Activated naive CD4-positive, alpha-beta T cell (primary cell): ENCODE measurements at places on chromosomes 6 and 20.
A peak's percentile ranks its signal among the peaks of the same experiment; 100 is the strongest.

DNA sequence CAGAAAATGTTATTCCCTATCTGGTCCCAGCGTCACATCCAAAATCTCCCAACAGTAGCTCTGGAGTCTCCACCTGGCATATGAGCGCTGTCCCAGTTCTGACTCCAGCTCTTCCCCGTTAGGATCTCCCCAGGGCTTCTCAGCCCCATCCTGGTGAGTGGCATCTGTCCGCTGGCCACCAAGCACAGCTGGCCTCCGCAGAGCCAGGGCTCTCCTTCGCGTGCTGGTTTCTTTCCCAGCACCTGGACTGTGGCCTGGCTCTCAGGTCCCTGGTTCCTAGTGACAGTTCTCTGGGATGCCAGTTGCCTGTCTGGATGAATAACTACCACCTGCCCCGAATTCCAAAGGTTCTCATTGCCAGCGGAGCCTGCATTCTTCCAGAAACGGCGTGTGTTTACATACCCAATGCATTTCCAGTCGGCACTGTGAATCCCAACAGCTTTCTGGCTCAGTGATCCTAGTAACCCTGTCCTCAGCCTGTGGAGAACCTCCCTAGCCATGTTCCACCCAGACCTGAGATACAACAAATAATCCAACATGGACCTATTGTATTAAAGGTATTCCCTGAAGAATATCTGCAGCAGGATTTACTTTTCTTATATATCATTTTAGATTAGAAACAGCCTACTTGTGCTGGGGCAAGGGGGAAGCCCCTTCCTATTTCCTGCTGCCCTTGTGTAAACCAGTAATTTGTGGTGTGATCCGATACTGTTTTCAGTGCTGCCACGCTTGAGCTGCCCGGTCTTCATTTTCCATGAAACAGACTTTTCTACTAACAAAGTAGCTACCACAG, 69.9 kb upstream of the PDE10A start:
- DNase-seq: no peak

DNA sequence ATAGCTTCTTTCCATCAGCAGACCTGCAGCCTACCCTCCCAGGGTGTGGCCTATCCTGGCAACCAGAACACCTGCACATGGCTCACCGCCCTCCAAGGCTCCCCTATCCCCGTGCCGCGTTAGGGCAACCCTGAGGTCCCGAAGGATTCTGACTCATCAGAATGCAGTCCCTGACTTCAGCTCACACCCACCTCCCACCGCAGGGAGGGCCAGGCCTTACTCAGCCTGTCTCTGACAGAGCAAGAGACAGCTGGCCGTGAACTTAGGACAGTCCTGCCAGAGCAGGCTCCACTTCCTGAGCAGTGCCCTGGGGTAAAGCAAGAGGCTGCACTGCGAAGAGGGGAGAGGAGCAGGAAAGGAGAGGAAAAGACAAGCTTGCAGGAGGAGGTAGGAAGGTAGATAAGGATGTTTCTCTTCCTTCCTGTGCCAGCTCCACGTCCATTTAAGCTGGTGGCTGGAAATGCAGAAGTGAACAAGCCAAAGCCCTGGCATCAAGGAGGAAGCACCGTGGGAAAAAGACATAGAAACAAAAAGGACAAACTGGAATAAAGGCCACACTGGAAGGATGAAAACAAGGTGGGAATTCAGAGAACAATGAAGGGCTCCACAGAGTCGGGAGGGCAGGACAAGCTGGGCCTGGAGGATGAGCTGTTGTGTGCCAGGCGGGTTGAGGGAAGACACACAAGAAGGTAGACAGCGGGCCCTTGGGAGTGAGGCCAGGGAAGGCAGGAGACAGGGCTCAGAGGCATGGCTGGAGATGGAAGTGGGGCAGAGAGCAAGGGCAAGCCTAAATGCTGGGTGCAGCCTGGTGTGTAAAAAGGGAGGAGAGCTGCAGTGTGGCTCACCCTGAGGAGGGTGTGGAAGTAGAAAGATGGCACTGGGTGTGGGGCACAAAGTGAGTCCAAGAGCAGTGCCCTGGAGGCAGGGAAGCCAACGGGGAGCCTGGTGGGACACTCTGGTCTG, 102.7 kb downstream of the SLC23A2 start:
- no peak for DNase-seq

- no peak for DNase-seq
These were observed 32.7 kb upstream of the MAP7 start for GRCh38 chr6:136582711-136583471.

DNA sequence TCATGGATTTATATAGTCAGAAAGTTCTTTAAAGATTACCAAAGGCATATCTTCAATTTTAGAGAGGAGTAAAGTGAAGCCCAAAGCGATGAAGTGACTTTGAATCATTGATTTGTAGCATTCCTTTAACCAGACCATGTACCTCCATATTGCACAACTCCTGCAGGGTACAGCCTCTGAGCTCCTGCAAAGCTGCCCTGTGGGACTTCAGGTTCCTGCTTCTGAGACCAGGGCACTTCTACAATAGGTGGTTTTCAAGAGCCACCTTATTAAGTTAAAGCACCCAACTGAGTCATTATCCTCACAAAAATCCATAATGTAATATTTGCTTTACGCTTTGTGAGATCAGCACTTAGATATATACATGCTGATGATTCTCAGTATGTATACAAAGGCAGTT, 270.7 kb upstream of the RGS17 start:
- no peak for DNase-seq

DNA sequence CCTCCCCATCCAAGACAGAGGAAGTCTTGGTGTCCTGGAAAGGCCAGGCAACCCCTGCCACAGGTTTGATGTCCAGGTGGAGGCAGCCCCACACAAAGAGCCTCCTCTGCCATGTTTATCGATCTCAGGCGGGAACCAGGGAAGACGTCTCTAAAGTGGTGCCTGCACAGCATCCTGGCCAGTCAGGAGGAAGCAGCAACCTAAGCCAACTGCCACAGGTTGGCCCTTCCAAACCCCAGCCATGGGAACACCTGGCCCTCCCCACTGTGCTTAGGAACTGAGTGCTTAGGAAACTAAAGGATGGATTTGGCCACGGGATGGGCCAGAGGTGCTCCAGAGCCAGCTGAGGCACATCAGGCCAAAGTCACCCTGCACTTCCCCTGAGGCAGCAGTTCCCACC, 56.9 kb downstream of the CSE1L start:
- DNase-seq: no peak

- no peak for DNase-seq
These were observed 10.1 kb downstream of the SMIM28 start for GRCh38 chr6:138387577-138388368.

DNA sequence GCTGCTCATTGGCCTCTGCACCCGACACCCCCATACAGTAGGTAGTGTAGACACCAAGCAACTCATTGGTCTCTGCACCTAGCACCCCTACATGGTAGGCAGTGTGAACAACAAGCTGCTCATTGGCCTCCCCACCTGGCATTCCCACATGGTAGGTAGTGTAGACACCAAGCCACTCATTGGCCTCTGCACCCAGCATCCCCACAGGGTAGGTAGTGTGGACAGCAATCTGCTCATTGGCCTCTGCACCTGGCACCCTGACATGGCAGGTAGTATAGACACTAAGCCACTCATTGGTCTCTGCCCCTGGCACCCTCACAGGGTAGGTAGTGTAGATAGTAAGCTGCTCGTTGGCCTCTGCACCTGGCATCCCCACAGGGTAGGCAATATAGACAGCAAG, 226.0 kb downstream of the SLC24A3 start:
- no peak for DNase-seq

DNA sequence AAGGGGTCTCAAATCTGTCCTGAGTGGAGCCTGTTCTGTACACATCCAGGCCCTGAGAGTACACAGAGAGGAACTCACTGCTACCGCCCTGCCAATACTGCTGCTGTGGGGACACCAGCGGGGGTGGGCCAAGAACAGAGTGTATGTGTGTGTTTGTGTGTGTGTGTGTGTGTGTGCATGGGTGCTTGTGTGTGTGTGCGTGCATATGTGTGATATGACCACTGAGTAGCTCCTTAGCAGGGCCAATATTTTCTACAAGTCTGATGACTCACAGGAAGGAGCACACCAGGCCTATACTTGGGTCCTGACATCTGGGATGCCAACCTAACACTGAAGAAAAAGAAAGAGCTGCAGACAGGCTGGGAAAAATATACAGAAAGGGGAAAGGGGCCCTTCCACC, 1.4 kb downstream of the RAET1E start:
- no peak for DNase-seq

DNA sequence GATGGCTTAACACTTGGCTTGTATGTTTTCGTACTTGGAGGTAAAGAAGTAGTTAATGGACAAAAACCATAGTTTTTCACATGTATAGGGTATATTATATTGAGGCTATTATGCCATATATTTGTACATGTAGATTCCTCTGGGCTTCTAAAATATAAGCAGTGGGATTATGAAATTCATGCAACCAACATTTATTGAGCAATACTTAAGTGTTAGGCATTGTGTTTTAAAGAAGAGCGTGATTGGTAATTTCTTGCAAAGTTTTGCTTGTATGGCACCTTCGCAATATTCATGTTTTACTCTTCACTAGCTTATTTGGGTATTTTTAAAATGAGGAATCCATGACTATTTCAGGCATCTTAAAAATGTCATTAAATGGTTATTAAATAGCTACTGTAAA, 2.5 kb downstream of the TULP4 start:
- DNase-seq: no peak

DNA sequence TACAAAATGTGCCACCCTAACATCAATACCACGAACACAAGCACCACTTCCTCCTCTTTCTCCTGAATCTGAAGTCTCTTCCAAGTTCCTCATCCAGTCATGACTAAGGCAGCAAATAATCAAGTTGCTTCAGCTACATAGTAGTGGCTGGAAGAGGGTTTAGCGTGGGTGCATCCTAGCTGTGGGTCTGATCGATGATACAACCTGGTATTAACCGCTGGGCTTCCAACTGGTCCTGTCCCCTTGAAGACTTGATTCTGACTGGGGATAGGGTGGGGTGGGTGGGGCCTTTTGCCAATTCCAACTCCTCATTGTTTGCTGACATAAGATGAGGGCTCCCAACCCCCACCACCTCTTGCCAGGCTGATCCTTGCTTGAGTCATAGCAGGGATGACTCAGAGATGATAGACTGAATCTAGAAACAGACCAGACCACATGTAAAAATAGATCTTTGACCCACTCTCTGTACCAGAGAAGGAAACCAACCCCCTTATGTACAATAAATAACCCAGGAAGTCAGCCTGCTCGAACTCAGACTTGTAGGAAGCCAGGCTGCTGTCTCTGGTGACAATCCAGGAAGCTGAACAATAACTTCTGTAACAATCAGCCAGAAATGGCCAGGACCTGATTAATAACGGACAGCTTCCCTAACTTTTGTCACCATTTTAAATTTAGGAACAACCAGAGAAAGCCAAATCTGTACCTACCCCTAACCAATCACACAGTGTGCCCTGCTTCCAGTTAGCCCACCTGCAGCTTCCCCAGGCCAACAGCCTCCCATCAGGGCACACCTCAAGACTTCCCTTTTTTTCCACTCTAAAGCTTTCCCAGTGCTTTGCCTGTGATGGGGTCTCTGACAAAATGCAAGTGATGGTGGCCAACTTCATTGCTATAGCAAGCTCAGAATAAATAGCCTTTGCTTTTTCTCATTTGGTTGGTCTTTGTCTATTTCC, 68.9 kb upstream of the FAM184A start:
- no peak for DNase-seq

- DNase-seq: no peak
These were observed 192.7 kb upstream of the PMEPA1 start for GRCh38 chr20:57902473-57902872.

- DNase-seq: no peak
These were observed 12.4 kb downstream of the GSTA4 start for GRCh38 chr6:52982680-52983079.

- no peak for DNase-seq
These were observed 86.0 kb upstream of the BHLHE23 start for GRCh38 chr20:63092660-63093215.

- DNase-seq: no peak
These were observed 59.2 kb upstream of the POU3F2 start for GRCh38 chr6:98775205-98775604.

DNA sequence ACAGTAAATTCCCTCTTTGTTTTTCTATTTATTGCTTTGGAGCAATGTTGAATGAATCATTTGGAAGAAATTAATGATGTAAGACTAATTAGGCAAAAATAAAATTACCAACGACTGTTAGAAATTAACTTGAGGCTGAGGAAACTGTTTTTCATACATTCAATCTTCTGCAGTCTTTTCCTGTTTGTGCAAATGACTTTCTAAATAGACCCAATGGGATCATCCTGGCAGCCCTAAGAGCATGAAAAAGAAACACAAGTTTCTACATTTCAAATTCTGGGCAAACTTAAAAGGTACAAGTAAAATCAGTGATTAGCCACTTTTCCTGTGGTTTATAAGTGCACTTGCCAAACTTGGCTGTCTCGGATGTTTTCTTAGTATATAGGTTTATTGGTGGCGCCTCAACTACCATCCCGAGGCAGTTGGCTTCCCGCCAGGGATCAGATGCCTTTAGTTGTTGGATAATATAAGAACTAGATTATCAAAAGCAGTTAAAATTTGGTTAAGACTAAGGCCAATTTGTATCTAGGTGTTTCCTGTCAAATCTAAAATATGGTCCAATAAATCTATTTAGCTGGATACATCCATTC, 181.2 kb downstream of the ISM1 start:
- DNase-seq: no peak

GRCh38 chr6:145244349-145245100, 490.8 kb downstream of the EPM2A start:
- DNase-seq: no peak

GRCh38 chr6:28542440-28543296, 17.0 kb downstream of the GPX5 start:
- peak; percentile 40 for DNase-seq

DNA sequence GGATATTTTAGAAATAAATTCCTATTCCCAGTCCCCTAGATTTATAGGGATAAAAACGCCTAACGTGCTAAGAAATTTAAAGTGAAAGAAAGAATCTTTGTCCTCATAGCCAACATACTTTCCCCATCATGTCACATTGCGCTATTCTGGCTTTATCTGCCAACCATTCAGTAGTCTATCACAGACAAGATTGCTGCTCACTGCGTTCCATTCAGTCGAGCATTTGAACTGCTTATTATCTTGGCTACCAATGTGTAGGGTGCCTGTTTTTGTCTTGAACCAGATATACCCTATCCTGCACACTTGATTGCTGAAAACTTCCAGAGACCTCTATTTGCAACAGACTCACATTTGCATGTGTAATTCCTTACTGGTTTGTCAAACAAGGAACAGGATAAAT, 751.5 kb downstream of the EPHA7 start:
- DNase-seq: no peak

GRCh38 chr6:20692023-20692422, 157.8 kb downstream of the CDKAL1 start:
- DNase-seq: no peak

- no peak for DNase-seq
These were observed 5.6 kb upstream of the PXMP4 start for GRCh38 chr20:33725607-33726264.

DNA sequence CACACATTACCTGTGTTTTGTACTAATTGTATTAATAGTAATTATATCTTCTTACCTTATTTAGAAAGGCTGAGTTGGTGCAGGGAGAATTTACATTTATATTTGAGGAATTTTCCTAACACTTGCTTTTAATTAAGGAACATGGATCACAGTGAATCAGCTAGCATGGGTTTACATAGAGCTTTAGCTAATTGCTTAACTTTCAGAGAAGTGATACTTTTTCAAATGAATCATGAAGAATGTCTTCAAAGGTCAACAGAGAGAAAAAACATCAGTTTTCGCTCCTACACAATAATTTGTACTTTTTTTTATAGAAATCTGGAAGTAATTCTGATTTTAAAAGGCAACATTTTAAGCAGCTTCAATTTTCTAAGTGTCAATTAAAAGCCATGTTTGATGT, 195.0 kb upstream of the HEY2 start:
- DNase-seq: no peak

GRCh38 chr20:44271915-44272663, 25.0 kb downstream of the GDAP1L1 start:
- DNase-seq: no peak
